ENCODE measurements at places on chromosomes 4 and X.
A peak's percentile ranks its signal among the peaks of the same experiment; 100 is the strongest.

- no peak for DNase-seq
Observed at GRCh38 chrX:15748841-15749240, 10.8 kb downstream of the CA5B start.

GRCh38 chr4:172842779-172843178 lies 325.8 kb upstream of the GALNT7 start:
- DNase-seq, result no peak

DNA sequence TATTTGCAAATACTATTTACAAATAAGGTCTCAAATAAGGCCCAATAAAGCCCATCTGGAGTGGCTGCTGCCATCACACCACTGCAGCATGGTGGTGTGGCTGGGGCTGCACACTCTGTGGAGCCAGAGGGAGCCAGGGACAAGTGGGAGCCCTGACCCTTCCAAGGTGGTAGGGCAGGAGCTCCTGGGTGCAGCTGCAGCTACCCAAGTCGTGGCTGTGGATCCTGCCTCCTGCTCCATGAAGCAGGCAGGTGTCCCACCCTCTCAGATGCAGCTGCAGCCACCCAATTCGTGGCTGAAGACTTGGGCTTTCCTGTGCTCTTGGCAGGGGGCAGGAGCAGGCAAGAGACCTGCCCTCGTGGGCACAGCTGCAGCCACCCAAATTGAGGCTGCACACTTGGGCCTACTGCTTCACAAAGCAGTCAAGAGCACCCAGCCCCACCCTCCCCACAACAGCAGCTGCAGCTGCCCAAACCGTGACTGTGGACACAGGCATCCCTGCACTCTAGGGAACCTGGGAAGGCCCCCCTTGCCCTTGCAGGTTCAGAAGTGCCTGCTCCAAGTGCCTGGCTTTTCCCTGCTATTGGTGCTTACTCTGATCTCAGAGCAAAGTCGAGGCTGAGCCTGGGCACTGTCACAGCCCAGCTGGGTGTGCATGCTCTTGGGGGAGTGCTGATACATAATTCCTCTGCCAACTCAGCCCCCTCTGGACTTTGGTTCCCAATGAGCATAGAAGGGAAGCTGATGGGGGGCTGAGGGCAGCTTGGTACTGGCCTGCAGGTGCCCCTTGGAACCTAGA lies 614.8 kb downstream of the PCDH18 start:
- no peak for DNase-seq

GRCh38 chr4:3416270-3416669 lies 25.5 kb upstream of the HGFAC start:
- DNase-seq, result no peak

- DNase-seq, result no peak
Observed at GRCh38 chr4:74772783-74773182, 21.5 kb downstream of the BTC start.

DNA sequence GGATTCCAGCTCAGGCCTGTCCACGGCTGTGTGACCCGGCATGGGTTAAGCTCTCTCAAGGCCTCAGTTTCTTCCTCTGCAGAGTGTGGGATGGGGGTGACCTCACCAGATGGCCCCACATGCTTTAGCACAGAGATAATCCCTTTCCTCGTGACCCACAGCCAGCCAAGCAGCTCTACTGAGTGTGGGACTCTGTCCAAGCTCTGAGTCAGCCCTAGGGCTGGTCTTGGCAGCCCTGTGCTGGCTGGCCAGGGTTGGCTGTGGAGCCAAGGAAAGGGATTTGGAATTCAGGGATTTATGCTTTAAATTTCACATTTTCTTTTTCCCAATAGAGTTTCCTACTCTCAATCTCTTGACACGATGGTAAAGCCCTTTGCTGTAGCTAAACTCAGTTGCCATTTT lies 19.7 kb upstream of the SPON2 start:
- DNase-seq, result peak; percentile 44

DNA sequence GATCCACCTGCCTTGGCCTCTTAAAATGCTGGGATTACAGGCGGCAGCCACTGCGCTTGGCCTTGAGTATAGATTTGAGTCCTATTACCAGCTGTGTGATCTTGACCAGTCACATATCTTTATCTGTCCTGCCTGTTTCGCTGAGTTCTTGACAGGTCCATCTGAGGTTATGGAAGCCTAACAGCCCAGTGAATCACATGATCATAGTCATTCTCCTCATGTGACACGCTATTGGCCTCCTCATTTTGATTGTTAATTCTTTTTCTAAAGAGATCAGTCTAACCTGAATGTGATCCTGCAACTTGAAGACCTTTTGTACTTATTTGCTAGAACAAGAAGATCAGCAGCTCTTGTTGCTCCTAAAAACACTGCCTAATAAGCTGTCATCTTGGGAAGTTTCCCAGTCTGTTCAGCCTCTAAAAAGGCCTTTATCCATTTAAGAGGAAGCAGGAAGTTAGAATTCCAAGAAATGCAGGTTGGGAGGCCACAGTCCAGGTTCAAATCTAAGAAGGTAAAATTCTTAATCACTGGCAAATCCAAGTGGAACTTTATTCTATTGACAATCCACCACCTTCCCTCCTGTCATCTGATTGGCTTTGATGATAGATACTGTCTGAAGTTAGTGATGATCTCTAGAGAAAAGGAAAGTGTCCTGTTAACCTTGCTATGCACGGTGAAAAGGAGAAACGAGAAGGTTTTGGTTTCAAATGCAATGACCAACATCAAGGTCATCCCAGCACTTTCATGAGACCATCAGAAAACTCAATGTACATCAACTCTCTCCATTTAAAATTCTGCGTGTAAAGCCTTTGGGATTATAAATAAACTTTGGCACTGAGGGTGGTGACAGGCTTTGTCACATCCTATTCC lies 86.9 kb downstream of the CHRNA9 start:
- DNase-seq, result no peak

GRCh38 chr4:2071912-2072867 lies 13.1 kb downstream of the NAT8L start:
- DNase-seq, result no peak

GRCh38 chr4:148444296-148445070 lies 2.3 kb upstream of the NR3C2 start:
- no peak for DNase-seq

DNA sequence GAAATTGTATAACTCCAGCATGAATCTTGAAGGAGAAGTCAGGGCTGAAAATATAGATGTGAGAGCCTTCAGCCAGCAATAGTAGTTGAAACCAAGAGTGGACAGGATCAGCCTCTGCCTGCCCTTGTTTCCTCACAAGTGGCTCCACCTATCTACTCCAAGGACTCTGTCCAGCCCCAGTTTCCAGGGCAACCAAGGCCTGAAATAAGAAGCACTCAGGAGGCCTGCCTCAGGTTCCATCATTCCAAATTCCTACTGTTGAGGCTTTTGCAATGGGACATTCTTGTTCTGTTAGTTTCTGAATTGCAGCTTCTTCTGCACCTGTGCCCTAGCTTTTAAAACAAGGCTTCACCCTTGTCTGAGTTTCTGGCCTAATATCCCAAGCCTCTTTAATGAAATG lies 41.6 kb downstream of the TRPC5OS start:
- no peak for DNase-seq

DNA sequence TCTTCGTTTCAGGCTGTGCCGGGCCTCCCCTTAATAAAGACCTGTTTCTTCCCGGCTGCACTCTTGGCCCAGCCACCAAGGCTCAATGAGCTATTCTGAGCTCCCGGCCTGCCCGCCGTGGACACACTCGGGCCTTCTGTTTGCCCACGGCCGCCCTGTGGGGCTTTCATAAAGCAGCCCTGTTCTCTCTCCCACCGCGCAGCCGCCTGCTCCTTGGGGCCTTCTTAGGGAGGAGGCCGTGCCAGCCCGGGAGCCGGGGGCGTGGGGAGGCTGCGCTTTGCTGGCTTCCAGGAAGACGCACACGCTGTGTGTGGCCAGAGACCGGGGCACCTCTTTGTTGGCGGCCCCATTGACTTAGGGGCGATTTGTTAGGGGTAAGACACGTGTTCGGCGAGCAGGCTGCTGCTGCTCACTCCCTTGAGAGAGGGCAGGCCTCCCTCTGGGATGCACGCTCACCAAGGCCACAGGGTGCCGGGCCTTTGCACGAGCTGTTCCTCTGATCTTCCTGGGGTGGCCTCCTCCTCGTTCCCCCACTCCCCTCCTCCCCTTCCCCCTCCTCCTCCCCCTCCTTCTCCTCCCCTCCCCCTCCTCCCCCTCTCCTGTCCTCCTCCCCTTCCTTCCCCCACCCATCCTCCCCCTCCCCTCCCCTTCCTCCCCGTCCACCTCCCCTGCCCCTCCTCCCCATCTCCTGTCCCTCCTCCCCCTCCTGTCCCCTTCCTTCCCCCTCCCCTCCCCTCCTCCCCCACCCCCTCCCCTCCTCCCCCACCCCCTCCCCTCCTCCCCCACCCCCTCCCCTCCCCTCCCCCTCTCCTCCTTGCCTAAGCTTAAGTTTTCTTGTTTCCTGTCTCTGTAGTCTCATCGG lies 11.3 kb downstream of the BLOC1S4 start:
- DNase-seq, result no peak

GRCh38 chr4:38995660-38996005 lies 36.6 kb downstream of the TMEM156 start:
- DNase-seq, result no peak

GRCh38 chr4:74293558-74293957 lies 14.7 kb upstream of the EPGN start:
- DNase-seq, result no peak

All from NCI-H1694 treated with DMSO at 0.1 percent for 48 hours (cell line).